ENCODE measurements at places on chromosomes 11 and 22. TPM values are rescaled to one million over a fixed set of nuclear protein-coding genes. Genes with fewer than 3 reads are reported as not detected.

Gene CECR2
- 0.11 TPM for total RNA-seq

DNA sequence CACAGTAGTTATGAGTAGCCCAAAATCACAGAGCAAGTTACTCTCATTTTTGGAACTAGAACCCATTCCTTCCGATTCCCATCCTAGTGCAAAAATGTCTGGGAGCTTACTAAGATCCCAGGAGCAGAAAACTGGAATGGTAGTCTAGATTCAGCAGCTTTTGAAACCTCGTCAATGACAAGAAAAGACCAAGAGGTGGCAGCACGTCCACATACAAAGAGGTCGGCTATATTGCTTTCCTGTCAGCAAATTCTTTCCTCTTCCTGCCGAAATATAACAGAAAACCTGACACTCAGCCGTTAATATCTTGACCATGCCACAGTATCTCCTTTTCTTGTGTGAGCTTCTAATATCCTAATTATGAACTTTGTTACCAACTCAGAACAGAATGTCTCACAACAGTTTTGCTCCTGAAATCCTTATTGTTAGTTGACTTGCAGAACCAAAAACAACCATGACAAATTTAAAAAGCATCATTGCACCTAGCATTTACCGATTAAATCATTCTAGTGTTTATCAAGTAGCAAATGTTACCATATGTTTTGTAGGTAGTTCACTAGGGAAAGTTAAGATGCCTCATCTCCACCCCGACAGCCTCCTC lies 92.8 kb upstream of the OR9G4 start:
- DNase-seq, result peak; percentile 54

DNA sequence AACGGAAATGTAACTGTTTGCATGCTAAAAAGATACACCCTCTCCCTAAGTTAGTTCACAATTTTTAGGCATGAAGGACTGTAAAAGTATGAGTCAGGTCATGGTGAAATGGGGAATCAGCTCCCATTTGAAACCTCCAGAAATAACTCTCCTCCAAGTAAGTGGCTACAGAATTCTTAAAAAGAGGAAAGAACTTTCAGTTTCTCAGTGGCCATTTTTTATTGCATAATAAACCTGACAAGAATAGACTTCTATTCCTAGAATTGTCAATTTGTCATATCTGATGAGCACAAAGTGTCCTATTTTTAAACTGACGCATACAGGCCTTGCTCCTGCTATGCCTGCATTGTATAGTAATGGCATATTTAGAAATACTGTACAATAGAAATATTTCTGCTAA lies 612.2 kb downstream of the CNTN5 start:
- no peak for DNase-seq

DNA sequence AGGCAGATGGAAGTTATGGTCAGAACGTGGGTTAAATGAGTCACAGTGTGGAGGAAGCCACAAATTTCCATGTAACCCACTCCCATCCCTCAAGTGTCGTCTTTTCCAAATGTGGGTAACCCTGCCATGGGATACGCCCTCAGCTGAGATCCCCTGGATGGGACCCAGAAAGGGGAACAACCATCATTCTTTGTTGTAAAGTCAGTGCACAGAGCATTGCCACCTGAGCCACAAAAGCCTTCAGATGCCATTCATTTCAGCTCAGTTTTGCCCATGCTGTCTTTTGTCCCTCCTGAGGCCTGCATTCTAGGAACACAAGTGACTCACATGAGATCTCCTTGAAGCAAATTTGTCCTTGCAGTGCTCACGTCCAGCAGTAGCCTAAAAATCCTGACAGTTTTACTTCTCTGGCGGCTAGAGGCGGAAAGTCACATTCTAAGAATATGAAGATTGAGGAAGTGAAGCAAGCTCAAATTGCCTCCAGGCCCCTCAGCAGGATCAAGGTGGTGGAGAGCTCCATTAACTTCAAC lies 30.6 kb downstream of the MMP13 start:
- no peak for DNase-seq

Gene NUP98
- 88.4 TPM for total RNA-seq

GRCh38 chr11:63014408-63015055 lies 1.1 kb downstream of the SLC22A8 start:
- no peak for DNase-seq

GRCh38 chr11:68354148-68354872 lies 41.9 kb downstream of the LRP5 start:
- DNase-seq, result no peak

DNA sequence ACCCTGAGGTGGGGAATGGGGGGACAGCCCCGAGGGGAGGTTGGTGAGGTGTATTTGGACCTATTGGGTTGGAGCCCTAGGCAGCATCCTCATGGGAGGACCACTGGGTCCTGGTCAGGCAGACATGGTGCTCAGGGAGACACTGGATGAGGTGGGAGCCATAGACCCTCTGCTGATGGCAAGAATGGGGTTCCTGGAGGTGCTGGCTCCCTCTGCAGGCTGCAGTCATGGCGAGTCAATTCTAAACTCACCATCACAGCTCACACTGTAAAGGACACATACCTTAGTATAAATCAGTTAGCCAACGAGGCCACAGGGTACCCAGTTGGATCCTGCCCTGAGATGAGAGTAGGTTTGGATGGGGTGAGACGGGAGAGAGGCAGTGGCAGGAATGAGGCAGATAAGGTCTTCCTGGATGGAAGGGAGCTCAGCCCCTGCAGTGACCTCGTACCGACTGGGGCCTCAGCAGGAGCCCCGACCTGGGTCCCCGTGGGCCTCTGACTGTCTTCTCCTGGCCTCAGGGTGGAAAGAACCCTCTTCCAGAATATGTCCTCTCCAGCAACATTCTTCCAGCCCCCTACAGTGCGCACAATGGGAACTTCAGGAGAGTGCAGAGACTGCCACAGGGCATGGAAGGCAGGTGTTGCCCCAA lies 1.7 kb upstream of the GAB4 start:
- DNase-seq, result no peak

DNA sequence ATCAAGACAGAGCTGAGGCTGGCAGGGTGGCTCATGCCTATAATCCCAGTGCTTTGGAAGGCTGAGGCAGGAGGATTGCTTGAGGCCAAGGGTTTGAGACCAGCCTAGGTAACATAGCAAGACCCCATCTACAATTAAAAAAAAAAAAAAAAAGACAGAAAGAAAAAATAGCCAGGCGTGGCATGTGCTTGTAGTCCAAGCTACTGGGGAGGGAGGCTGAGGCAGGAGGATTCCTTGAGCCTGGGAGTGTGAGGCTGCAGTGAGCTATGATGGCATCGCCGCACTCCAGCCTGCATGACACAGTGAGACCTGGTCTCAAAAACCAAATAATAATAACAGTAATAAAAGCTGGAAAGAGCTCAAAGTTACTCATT lies 9.4 kb downstream of the SERPIND1 start:
- no peak for DNase-seq

- DNase-seq, result no peak
Measured at GRCh38 chr11:95920460-95921105, 3.3 kb downstream of the MTMR2 start.

Measured in activated CD8-positive, alpha-beta T cell treated with anti-CD3 and anti-CD28 coated beads for 36 hours (primary cell).